ENCODE measurements at places on chromosomes 7 and 10. TPM values are rescaled to one million over a fixed set of nuclear protein-coding genes. Genes with fewer than 3 reads are reported as not detected.

The AFAP1L2 gene
- 1.5 TPM for total RNA-seq

The PLXDC2 gene
- total RNA-seq, result 0.07 TPM

- peak overlapping the region; percentile 53 for H3K27ac ChIP-seq
- no peak for DNase-seq
- H3K4me3 ChIP-seq, result peak overlapping the region; percentile 81
These were observed 2.7 kb downstream of the MAP3K8 start for GRCh38 chr10:30436671-30437030.

DNA sequence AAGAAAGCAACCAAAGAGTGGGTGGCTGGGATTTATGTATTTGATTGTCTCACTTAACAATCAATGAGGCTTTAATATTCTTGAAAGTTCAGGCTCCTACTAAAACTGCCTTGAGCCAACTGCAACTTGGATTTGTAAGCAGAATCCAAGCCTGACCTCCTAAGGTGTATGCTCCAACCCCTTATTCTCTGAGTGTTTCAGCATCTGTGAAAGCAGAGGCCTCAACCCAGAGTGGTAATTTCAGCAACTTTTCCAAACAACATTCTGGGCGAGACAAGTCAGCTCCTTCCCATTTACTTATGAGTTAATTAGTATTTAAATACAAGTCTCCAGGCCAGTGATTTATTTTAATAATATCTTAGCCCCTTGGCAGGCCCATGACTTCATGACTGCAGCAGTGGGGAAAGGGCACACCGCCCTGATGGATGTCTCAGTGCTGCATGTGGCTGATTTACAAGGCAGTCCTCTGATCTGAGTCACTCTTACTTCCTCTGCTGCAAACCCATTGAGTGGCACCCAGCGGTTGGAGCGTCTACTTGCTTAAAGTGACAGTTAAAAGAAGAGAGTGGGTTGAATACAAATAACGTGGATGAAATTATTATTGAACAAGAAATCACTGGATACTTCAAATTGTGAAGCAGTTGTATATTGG lies 209.1 kb downstream of the TRIL start:
- DNase-seq, result peak; percentile 14
- H3K4me1 ChIP-seq, result no peaks in the 10 kb centered on the region
- no peak overlapping the region for H3K4me3 ChIP-seq

GRCh38 chr10:61779950-61780659 lies 117.4 kb downstream of the CABCOCO1 start:
- no peaks in the 10 kb centered on the region for H3K27me3 ChIP-seq
- no peaks in the 10 kb centered on the region for H3K36me3 ChIP-seq
- peak overlapping the region; percentile 15 for H3K4me3 ChIP-seq
- peak; percentile 23 for DNase-seq

DNA sequence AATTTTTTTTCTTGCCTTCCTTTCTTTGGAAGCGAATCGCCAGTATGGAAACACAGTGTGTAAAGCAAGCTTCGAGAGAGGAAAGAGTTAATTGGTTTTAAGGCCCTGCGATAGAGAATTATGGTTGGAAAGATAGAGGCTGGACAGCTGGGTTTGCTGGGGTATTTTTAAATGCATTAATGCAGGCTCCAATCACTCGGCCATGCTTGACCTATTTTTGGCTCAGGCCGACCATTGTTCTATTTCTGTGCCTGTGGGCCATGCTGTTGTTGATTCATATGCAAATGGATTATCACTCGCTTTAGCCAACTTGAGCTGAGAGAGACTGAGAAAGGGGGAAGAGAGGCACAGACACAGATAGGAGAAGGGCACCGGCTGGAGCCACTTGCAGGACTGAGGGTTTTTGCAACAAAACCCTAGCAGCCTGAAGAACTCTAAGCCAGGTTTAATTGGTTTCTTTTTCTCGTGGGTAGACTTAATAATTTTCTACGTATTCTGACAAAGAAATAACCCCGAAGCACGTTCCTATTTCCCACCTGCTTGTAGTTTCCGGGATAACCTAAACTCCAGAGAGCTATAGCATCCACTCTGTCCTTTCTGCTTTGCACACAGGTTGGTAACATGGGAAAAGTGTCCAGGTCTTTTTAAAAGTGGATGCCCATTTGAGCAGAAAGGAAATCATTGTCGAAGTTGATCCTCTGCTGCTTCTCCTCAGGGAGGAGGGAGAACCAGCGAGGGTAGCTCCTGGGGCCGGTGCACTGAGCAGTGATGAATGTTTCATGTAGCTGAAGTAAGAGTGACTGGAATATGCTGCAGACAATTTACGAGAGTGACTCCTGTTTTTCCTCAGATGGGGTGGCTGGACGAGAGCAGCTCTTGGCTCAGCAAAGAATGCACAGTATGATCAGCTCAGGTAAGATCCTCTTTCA lies at the start of gene HDAC9:
HDAC9 (plus strand) TSS at position 338 of the 929 bp plus-strand sequence; CDS start at position 892, 554 bp downstream.
- H3K36me3 ChIP-seq, result no peaks in the 10 kb centered on the region
- DNase-seq, result no peak
- peak within 1 kb of the TSS; percentile 62 for H3K4me3 ChIP-seq
- H3K27ac ChIP-seq, result no peak within 1 kb of the TSS
- H3K4me1 ChIP-seq, result peaks cover 19% of the 10 kb centered on the region
- H3K27me3 ChIP-seq, result peaks cover 13% of the 10 kb centered on the region

DNA sequence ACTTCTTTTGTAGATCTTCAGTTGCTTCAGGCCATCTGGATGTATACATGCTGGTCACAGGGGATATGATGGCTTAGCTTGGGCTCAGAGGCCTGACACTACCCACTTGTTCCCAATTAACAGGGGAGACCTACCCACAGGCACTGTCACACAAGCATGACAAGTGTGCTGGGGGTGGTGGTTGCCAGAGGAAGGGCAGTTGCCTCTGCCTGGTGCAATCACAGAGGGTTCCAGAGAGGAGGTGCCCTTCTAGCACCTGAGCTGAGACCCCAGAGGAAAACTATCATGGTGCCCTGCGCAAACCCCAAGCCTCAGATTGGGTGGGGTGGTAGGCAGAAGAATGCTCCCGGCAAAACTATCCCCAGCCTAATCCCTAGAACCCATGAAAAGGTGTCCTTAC lies 65.6 kb upstream of the NANOS1 start:
- peaks cover 17% of the 10 kb centered on the region for H3K27me3 ChIP-seq
- no peak for DNase-seq
- no peaks in the 10 kb centered on the region for H3K36me3 ChIP-seq
- no peak overlapping the region for H3K27ac ChIP-seq
- no peak overlapping the region for H3K4me3 ChIP-seq

DNA sequence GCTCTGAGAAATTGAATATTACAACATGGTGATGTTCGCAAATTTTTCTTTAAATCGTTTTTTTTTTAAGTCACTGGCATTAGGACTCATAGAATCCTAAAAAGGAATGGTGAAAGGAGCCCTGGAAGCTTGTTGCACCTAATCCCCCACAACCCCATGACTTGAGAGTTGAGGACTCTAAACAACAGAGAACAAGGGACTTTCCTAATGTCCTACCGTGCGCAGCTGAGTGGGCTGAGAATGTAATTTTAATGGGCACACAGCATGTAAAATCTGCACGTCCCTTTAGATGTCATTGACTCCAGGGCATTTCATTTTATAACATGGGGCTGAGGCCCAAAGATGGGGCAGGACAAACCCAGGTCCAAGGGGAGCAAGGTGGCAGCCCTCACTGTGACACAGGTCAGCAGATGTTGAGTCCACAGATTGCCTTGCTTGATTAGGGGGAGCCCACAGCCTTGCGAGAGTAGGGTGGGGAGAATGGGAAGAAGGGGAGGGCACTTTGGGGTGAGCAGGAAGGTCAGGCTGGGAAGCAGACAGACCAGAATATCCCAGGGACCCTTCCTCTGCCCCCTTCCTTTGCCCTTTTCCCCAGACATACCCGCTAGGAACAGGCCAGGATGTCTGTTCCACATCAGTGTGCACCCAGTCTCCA lies 208.4 kb upstream of the ZMIZ1 start:
- H3K27ac ChIP-seq, result no peak overlapping the region
- DNase-seq, result no peak
- no peaks in the 10 kb centered on the region for H3K36me3 ChIP-seq

The PTF1A gene
- total RNA-seq, result not detected
